NCI-H510A (cell line): ENCODE measurements at places on chromosomes 11 and 22.

GRCh38 chr11:112962579-112963367 is 1.6 kb downstream of the NCAM1 start:
- DNase-seq, result peak; percentile 64

- no peak for DNase-seq
These were observed 5.4 kb downstream of the TMEM123 start for GRCh38 chr11:102447193-102447592.

DNA sequence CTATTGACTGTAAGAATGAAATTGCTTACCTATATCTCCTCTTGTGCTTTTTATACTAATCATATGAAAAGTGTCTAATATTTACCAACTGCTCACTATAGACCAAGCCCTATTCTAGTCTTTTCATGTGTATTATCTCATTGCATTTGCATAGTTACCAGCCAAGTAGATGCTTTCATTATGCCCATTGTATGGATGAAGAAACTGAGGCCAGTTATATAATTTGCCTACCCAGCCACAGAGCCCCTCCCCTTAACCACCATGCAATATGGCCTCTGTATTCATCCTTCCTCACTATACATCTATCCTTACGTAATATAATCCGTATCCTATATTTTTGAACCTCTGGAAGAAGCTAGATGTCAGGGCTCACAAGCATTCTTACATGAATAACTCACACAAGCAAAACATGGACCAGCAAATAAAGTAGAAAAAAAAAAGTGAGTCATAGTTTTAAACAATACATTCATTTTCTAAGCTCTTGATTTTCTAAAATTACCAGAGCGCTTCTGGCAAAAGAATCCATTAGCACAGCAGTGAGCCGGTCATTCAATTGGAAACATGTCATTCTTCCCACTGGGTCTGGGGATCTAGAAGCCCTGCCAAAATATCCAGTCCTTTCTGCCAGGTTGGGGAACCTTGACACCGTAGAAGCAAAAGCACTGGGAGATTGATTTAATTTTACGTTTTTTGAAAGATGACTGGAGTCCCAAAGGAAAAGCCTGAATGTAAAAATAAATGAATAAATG is 80.0 kb downstream of the C11orf91 start:
- DNase-seq, result no peak

GRCh38 chr22:28381429-28382167 is 298.0 kb downstream of the TTC28 start:
- DNase-seq, result no peak

- no peak for DNase-seq
These were observed 76.4 kb upstream of the SLC22A12 start for GRCh38 chr11:64514590-64514989.
